Neural crest cell (in vitro differentiated cells): ENCODE measurements at places on chromosomes 1 and 21. TPM values are rescaled to one million over a fixed set of nuclear protein-coding genes. Genes with fewer than 3 reads are reported as not detected.

The DMBX1 gene
- not detected in 2 replicates for total RNA-seq

The KRTAP19-1 gene
- not detected in 2 replicates for total RNA-seq

DNA sequence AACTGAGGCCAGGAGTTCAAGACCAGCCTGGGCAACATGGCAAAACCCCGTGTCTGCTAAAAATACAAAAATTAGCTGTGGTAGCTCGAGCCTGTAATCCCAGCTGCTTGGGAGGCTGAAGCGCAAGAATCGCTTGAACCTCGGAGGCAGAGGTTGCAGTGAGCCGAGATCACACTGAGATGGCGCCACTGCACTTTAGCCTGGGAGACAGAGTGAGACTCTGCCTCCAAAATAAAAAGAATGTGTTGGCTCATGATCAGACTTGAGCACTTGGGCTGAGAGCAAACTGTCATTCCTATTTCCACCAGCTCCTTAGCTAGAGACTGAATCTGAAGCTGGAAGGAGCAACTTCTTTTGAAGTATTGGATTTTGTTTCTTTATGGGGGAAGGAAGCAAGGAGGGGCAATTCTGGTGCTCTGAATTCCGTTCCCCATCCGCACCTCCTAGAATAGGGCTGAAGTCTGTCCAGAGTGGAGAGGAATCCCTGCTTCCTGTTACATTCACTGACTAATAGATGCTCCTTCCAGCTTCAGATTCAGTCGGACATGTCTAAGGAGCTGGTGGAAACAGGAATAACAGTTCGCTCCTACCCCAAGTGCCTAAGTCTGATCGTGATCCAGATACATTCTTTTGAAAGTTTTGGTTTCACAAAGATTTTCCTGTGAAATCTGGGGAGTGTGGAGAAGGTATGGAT is 3.8 kb downstream of the ZNF672 start:
- peak; percentile 30 for DNase-seq

DNA sequence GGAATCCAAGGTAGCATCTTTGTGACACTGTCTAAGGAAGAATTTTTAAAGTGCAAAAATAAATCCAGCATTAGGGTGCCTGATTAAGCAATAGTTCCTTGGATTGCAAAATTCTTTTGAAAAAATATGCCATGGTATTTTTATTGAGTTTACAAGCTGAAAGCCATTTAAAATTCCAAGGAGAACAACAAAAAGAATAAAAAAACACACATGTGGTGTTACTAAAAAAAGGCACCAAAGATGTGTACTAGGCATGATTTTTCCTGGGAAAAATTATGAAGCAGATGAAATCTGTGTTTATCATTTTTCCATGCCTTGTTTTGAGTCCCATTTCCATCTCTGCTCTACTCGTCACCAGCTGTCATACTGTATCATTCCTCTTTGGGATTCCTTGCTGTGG is 157.0 kb upstream of the ZNHIT6 start:
- DNase-seq = no peak

- no peak for DNase-seq
These were observed 122.9 kb downstream of the EVI5 start for GRCh38 chr1:92662048-92662447.

GRCh38 chr1:229199261-229200243 is 71.4 kb upstream of the RAB4A start:
- no peak for DNase-seq

DNA sequence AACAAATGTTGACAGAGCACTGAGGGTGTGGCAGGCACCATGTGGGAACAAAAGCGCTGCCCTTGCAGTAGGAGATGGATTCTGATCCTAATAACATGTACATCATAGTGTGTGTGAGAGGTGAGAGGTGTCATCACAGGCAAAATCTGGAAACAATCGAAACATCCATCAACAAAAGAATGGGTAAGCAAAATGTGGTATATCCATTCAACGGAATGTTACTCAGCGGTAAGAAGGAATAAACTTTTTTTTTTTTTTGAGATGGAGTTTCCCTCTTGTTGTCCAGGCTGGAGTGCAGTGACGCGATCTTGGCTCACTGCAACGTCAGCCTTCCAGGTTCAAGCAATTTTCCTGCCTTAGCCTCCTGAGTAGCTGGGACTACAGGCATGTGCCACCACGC is 112.3 kb downstream of the ACTL8 start:
- DNase-seq = no peak

- no peak for DNase-seq
These were observed 21.9 kb upstream of the GPR157 start for GRCh38 chr1:9150582-9151327.

DNA sequence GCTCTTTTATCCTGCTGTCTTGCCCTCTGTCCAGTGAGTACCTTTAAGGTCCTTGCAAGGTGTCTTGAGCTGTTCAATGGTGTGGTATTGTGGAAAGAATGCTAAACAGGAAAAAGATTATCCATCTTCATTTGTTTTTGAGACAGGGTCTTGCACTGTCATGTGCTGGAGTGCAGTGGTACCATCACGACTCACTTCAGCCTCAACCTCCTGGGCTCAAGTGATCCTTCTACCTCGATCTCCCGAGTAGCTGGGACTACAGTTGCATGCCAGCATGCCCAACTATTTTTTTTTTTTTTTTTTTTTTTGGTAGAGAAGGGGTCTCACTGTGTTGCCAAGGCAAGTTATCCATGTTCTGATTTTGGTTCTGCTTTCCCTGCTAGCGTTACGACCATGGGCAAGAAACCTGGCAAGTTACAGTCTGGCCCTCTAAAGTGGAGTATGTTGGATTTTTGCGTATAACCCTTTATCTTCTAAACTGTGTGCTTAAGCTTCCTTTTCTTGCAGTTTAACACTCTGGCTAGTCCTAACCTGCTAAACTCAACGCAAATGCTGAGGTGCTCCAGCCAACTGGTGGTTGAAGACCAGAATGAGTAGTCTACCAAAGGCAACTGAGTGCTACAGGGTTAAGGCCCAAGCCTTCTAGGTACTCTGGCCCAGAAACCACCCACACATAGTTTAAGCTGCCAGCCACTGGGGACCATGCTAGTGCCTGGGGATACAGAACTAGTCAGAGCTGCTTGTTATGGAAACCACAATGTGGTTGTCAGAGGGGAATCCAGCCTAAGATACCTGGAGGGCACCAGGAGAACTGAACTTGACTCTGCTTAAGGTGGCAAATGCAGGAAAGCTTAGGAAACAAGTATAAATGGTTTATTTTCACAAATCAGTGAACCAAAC is 7.9 kb downstream of the RPL11 start:
- DNase-seq = no peak

The WNT2B gene
- total RNA-seq = 1.3 and 1.5 TPM in 2 replicates

The IFI44L gene
- total RNA-seq = 0.05 TPM in 1 of 2 replicates, not detected in the other

The AMY2B gene
- total RNA-seq = 2.7 and 3.4 TPM in 2 replicates

DNA sequence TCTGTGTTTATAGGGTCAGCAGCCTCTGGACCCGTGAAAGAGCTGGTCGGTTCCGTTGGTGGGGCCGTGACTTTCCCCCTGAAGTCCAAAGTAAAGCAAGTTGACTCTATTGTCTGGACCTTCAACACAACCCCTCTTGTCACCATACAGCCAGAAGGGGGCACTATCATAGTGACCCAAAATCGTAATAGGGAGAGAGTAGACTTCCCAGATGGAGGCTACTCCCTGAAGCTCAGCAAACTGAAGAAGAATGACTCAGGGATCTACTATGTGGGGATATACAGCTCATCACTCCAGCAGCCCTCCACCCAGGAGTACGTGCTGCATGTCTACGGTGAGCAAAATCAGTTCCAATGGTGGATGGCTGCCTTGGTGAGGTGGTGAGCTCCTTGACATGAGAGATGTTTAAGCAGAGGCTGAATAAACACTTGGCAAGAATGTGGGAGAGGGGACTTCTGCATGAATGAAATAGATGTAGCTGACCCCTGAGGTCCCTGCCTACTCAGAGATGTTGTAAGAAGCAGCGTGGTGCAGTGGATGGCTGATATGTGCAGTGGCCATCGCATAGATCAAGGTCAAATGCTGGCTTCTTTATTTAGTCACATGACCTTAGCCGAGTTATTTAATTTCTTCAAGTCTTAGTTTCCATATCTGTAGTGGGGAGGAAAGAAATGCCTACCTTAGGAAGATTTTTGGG is 9.3 kb downstream of the SLAMF7 start:
- DNase-seq = no peak

GRCh38 chr1:228092342-228093049 is 10.0 kb downstream of the ARF1 start:
- DNase-seq = no peak

The GPR52 gene
- total RNA-seq = 0.27 and 0.75 TPM in 2 replicates
